NCI-H524 (cell line): ENCODE measurements at places on chromosomes 16 and 17.

GRCh38 chr16:50576403-50577113 lies 28.4 kb downstream of the NKD1 start:
- no peak for DNase-seq

DNA sequence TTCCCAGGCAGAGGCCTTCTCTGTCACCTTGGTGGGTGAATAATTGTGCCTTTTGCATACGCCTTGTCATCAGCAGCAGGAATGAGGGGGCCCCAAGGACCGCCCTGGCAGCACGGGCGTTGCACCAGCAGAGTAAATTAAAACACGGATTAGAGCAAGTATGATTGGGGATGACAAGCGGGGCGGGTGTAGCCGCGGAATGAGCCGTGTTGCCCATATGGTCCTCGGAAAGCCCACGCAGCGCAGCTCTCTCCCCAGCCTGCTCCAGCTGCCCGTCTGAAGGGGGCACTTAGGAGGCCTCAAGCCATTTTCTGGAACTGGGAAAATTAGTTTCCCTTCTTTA lies 299.4 kb upstream of the IRX3 start:
- peak; percentile 99 for DNase-seq

DNA sequence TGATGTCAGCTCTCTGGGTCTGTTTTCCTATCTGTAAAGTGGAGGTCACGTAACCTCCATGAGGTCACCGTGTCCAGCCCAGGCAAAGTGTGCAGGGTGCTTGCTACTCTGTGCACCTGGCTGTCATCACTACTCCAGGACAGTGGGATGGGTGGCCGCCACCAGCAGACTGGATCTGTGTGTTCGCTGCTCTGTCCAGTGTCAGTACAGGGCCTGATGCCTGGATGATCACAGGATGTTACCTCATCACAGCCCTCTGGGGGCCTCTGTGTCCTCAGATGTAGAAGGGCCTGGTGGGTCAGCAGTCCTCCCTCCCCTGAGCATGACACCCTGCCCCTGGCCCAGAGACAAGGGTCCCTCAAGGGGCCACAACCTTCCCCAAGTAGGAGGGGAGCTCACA lies 80.0 kb downstream of the KCNJ18 start:
- no peak for DNase-seq

DNA sequence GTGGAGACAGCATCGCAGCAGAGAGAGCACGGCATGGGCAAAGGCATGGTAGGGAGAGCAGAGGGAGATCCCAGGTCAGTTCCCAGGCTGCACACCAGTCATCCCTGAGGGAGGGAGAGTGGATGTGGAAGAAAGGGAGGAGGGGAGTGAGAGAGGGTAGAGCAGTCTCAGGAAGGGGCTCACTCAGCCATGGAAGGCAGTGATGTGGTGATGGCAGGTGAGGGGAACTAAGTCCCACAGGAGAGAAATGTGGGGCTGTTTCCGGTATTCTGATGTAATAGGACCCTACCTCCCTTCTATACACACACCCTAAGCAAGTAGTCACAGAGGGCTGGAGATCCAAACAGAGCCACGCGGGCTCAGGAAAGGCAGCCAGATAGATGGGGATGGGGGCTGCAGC lies 500.3 kb upstream of the CDH11 start:
- no peak for DNase-seq

GRCh38 chr17:77476931-77477805 lies 336.4 kb downstream of the SEC14L1 start:
- no peak for DNase-seq
